Glutamatergic neuron (in vitro differentiated cells): ENCODE measurements at places on chromosomes 12 and 14.

DNA sequence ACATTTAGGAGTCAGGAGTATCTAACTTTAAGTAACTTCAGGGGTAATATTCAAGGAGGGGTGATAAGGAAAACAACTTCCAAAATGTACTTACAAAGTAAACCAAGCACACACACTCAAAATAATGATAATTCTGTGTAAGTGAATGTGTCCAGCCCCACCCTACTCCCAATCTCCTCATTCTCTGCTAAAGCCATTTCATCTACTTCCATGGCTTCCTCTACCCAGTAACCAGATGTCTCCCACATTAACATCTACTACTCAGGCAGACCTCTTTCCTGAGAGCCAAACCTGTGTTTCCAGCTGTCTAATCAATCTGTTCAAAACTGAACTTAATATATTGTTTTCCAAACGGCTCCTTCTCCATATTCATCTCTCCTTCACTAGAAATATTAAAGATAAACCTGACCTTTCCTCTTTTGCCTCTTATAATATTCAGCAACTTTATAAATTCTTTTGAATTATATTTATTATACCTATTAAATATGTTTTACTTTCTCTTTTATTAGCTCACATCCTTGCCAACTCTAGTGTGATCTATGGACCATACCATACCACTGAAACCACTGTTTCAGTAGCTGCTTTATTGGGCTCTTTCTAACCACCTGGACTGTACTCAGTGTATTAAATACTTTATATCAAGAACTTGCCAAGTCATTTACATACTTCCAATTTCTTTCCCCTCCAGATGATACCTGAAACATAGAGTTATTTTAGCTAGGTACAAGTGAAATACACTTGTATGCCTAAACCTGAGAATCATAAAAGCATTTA lies 170.7 kb downstream of the PPFIA2 start:
- peaks cover 8% of the 10 kb centered on the region for H3K36me3 ChIP-seq
- no peak for DNase-seq
- H3K4me3 ChIP-seq: no peak overlapping the region
- peaks cover 5% of the 10 kb centered on the region for H3K4me1 ChIP-seq

DNA sequence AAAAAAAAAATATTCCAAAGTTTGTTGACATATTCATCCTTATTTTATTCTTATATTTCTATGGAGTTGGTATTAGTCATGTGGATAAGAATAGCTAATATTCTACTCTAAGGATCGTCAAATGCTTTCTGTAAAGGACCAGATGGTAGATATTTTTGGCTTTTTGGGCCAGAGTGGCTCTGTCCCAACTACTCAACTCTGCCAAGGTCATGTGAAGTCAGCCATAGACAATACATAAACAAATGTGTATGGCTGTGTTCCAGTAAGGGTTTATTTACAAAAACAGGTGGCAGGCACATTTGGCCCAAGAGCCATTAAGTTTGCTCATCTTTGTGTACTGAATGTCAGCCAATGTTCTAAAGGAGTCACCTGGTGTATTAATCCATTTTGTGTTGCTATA lies 131.8 kb downstream of the TBX5 start:
- no peak for DNase-seq
- peaks cover 1% of the 10 kb centered on the region for H3K27me3 ChIP-seq
- H3K4me1 ChIP-seq: peaks cover 13% of the 10 kb centered on the region
- no peak overlapping the region for H3K27ac ChIP-seq
- H3K4me3 ChIP-seq: no peak overlapping the region
- no peaks in the 10 kb centered on the region for H3K36me3 ChIP-seq

GRCh38 chr14:73393375-73393774 lies 65.0 kb downstream of the NUMB start:
- H3K36me3 ChIP-seq: no peaks in the 10 kb centered on the region
- H3K27ac ChIP-seq: no peak overlapping the region
- no peaks in the 10 kb centered on the region for H3K27me3 ChIP-seq
- peaks cover 5% of the 10 kb centered on the region for H3K4me1 ChIP-seq

- peaks cover 22% of the 10 kb centered on the region for H3K27me3 ChIP-seq
- H3K4me1 ChIP-seq: no peaks in the 10 kb centered on the region
- no peak overlapping the region for H3K4me3 ChIP-seq
- no peaks in the 10 kb centered on the region for H3K36me3 ChIP-seq
- H3K27ac ChIP-seq: peak overlapping the region; percentile 12
Observed at GRCh38 chr12:19299765-19300164, 139.5 kb upstream of the AEBP2 start.

- H3K27me3 ChIP-seq: no peaks in the 10 kb centered on the region
- H3K36me3 ChIP-seq: no peaks in the 10 kb centered on the region
- no peak overlapping the region for H3K27ac ChIP-seq
- no peak for DNase-seq
- no peak overlapping the region for H3K4me3 ChIP-seq
Observed at GRCh38 chr14:21880918-21881317, 207.3 kb upstream of the OR4E1 start.

DNA sequence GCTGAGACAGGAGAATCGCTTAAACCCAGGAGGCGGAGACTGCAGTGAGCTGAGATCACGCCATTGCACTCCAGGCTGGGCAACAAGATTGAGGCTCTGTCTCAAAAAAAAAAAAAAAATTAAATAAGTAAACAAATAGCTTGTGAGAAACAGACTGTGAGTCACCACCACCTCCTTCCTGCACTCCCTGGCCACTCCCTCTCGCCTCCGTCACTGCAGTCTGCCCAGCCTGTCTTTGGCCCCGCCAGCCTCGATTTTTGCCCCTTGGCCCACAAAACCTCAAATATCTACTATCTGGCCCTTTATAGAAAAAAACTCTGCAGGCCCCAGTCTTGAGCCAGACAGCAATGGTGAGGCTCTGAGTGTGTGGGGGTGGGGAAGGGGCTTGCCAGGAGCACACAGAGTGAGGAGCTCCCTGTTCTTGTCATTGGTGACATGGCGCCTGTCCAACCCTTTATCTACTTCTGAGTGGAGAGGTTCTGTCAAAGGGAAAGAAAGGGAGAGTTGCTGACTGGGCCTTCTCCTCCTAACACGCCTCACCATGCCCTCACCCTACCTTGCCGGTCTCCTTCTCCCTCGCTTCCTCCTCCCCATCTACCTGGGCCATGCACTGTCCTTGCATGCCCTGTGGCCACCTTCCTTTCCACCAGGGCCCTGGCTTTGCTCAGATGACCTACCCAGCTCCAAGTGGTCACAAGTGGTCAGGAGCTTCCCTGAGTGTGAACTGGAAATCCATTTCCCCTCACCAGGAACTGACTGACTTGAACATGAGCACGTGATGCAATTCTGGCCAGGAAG lies 22.1 kb downstream of the LGMN start:
- H3K27me3 ChIP-seq: peaks cover 5% of the 10 kb centered on the region
- no peak for DNase-seq
- H3K4me3 ChIP-seq: no peak overlapping the region
- H3K27ac ChIP-seq: no peak overlapping the region

- no peak for DNase-seq
- H3K4me3 ChIP-seq: no peak overlapping the region
- H3K36me3 ChIP-seq: no peaks in the 10 kb centered on the region
- H3K4me1 ChIP-seq: no peaks in the 10 kb centered on the region
Observed at GRCh38 chr12:84329938-84330337, 582.7 kb downstream of the SLC6A15 start.

DNA sequence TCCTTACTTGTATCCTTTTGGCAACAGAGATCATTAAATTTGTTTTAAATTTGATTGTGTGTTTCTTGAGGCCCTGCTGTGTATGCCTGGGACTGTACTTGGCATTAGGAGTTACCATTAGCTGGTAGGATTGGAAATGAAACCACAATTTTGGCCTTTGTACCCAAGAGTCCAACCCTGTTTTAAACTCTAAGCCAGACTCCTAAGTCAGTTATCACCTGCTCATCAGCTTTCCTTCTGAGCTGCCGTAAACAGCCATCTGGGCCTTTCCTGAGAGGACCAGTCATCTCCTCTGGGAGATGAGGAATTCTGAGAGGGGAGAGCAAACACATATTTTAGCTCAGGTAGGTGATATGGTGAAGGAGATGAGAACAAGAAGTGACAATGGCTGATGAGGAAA lies 74.3 kb upstream of the SRSF5 start:
- H3K27ac ChIP-seq: peak overlapping the region; percentile 99
- peak overlapping the region; percentile 66 for H3K4me3 ChIP-seq
- no peaks in the 10 kb centered on the region for H3K36me3 ChIP-seq
- no peak for DNase-seq
- peaks cover 84% of the 10 kb centered on the region for H3K4me1 ChIP-seq
